ENCODE measurements at places on chromosomes 1 and 21. TPM values are rescaled to one million over a fixed set of nuclear protein-coding genes. Genes with fewer than 3 reads are reported as not detected.
A peak's percentile ranks its signal among the peaks of the same experiment; 100 is the strongest.

GRCh38 chr1:90732136-90732535 lies 15.0 kb upstream of the BARHL2 start:
- no peak for DNase-seq

DNA sequence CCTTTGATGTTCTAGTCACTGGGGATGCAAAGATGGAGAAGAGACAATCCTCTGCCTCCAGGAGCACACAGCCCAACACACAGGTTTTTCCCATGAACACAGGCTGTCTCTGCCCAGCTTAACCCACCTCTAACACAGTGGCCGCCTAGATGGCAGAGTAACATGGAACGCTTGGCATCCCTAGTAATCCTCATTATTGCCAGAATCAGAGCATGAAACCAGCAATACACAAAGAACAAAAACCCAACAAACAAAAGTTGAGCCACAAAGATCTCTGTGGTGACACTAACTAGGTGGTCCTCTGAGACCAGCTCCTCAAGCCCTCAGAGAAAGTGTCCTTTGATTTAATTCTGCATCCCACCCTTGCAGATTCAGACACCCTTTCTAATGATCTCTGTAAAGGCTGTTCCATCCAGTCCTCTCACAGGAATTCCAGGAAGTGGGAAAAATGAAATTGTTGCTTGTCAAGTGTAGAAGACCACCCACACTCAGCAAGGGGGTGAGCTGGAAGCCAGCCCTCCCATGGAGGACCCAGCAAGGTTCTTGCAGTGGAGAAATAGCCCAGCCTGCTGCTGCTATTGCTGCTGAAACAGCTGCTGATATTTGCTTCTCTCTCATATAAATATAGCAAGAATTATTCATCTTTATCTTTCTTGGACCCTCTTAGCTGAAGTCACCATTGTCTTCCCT lies 7.4 kb upstream of the ATP2B4 start:
- no peak for DNase-seq

DNA sequence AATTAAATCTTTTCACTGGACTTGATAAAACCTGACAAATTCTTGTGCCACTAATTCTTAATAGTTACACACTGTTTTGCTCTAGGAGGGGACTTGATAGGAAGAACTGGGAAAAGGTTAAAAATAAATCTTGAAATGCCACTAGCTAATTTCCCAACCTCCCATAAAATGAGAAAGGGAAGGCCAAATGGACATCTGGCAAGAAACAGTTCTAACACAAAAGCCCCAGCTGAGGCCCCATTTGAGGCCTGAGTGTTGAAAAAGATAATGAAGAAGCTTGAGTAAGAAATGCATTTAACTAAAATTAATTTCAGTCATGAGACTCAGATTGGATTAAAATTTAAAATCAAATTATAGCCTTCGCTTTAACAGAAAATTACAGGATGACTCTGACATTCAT lies 11.2 kb upstream of the RAP1GAP start:
- no peak for DNase-seq

Gene IL20
- not detected for total RNA-seq

DNA sequence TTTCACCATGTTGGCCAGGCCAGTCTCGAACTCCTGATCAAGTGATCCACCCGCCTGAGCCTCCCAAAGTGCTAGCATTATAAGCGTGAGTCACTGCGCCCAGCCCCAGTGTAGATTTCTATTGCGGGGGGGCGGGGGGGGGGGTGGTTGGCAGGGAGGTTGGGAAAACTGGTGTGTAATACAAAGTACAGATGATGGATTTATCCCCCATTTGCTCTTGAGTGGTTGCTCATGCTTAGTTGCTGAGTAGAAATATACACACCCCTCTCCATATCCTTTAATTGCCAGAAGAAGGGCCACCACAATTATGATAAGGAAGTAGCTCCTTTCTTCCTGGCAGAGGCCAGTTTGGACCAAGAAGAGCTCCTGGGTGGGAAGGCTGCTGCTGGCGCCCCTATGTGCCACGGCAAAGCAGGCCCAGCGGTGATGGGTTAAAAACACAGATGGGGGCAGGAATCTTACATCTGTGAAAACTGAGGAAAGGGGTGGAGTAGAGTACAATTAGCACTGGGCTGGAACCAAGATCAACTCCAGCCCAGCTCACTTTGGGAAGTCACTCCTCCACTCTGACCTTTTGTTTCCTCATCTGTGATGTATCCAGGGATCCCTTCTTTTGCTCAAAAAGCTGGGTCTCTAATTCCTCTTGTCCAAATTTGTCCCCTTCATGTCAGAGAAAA lies 55.2 kb downstream of the MRPL37 start:
- DNase-seq: peak; percentile 85

Gene KCNJ9
- not detected for total RNA-seq

GRCh38 chr1:89780721-89781120 lies 40.1 kb upstream of the LRRC8D start:
- peak; percentile 63 for DNase-seq

GRCh38 chr1:227797144-227797543 lies 18.3 kb upstream of the PRSS38 start:
- no peak for DNase-seq

DNA sequence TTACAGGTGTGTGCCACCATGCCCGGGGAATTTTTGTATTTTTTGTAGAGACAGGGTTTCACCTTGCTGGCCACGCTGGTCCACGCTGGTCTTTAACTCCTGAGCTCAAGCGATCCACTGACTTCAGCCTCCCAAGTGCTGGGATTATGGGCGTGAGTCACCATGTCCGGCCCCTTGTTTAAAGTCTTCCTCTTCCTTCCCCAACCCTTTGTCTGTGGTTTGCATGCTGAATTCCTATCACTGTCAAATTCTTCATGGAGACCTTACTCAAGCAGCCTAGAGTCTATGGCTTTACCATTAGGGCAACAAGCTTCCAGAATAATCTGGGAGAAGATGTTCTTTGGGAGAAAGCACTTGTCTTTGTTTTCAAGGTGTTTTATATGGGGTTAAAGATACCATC lies 34.7 kb downstream of the B3GALT5 start:
- peak; percentile 90 for DNase-seq

Gene LRRC38
- not detected for total RNA-seq

DNA sequence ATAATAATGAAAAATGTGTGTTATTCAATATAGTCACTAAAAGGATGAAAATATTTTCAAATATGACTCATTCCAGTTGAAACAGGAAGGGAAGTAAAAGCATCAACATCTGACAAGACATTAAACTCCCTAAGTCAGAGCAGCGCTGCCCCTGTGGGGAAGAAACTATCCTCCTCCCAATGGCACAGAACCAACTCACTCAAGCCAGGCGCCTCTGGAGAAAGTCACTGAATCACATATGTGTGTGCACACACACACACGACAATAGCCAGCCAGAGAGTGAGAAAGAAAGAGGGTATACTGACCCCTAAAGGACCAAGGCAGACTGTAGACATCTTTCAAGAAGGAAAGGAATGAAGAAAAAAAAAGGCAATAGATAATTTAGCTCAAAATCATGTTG lies 126.9 kb downstream of the SETD4 start:
- peak; percentile 89 for DNase-seq

GRCh38 chr1:157626099-157626498 lies 28.2 kb upstream of the FCRL4 start:
- DNase-seq: peak; percentile 38

Gene SMPDL3B
- 0.86 TPM for total RNA-seq

DNA sequence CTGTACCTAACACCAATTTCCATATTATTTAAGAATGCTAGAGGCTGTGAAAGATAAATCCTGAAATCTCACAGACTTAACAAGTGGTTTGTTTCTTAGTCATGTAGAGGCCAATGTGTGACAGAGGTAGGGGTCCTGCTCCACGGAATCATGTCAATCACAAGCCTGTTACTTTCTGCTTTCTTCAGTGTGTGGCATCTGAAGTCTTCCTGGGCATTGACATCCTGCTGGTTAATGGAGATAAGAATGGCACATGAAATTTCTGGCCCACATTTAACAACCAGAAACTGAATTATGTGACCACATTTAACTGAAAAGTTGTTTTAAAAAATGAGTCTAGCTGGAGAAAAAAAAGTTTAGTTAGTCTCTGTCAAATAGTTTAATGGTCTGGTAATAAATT lies 68.3 kb upstream of the PLA2G4A start:
- no peak for DNase-seq

Gene NENF
- 77.8 TPM for total RNA-seq

GRCh38 chr21:35303085-35303484 lies 254.0 kb upstream of the RUNX1 start:
- peak; percentile 81 for DNase-seq

GRCh38 chr1:53084589-53084971 lies 22.6 kb downstream of the PODN start:
- peak; percentile 21 for DNase-seq

DNA sequence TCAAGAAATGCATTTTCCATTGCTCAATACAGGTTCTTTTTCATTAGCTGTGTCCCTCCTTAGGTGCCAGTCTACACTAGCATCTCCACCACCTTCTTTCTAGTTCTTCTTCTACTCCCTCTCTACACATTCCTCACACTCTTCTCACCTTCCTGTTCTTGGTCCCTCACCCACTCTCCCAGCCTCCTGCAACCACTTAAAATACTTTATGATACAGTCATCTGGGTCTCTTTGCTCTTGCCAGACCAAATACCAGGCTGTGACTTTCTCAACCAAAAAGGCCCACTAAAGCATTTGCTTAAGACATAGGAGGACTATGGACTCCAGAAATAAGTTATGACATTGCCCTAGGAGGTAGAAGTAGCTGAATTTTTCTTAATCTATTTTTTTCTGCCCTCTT lies 35.1 kb downstream of the PIGM start:
- DNase-seq: peak; percentile 84

Gene SPAG17
- total RNA-seq: not detected

Gene AIRE
- total RNA-seq: not detected

DNA sequence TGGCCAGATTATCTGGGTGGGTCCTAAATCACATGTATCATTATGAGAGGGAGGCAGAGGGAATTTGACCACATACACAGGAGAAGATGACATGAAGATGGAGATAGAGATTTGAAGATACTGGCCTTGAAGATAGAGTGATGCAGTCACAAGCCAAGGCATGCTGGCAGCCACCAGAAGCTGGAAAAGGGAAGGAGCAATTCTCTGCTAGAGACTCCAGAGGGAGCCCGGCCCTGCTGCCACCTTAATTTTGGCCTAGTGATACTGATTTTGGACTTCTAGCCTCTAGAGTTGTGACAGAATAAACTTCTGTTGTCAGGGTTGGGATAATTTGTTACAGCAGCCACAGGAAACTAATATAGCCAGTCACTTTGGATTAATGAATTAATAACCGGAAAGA lies 2.2 kb upstream of the PRDM2 start:
- no peak for DNase-seq

Gene TTC22
- total RNA-seq: not detected

DNA sequence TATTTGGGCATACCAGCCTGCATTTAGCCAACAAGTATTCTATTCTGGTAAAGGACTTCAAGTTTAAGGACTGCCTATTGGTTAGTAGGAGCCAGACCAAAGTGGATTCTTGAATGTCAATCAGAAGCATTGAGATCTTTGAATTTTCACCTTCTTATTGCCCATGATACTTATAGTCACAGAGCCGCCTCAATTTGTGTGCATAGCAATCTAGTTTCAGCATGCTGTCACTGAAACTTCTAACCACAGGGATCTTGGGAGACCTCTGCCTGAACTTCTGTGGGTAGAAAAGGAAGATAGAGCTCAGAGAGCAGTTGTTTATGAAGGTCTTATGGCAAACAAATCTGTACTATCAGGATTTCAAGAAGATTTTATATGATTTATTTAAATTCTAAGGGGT lies 501.4 kb upstream of the USP24 start:
- no peak for DNase-seq

GRCh38 chr1:159790237-159790917 lies 9.6 kb downstream of the DUSP23 start:
- peak; percentile 20 for DNase-seq

DNA sequence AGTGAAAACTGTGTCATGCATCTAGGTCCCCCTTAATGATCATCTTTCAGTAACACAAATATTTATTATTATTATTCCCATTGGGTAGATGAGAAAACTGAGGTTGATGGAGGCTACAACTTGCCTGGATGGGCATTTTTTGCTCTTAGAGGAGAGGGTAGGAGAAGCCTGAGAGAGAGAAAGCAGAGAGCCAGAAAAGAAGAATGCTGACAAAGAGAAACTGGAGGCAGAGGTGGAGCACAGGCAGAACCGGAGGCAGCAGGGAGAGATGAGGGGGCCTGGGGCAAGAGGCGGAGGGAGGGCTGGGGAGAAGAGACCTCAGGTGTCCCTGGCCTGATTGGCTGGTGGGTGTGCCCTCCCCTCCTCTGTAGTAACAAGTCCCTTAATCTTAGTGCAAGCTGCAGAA lies 4.1 kb downstream of the BLACAT1 start:
- no peak for DNase-seq

DNA sequence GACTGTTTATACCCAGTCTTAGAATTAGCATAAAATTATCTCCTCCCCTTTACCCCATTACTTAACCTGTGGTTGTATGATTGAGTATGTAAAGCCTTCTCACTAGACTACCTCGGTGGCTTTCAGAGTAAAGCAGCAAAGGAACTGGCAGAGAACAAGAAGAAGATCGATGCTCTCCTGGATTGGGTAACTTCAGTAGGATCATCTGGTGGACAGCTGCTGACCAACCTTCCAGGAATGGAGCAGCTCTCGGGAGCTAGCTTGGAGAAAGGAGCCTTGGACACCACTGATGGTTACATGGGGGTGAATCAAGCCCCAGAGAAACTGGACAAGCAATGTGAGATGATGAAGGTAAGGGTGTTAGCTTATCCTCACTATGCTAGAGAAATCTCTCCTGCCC lies 138.6 kb upstream of the BMP8A start:
- no peak for DNase-seq

Gene NFASC
- total RNA-seq: 5.8 TPM

- no peak for DNase-seq
Measured at GRCh38 chr1:100423832-100424337, 71.6 kb downstream of the CDC14A start.

DNA sequence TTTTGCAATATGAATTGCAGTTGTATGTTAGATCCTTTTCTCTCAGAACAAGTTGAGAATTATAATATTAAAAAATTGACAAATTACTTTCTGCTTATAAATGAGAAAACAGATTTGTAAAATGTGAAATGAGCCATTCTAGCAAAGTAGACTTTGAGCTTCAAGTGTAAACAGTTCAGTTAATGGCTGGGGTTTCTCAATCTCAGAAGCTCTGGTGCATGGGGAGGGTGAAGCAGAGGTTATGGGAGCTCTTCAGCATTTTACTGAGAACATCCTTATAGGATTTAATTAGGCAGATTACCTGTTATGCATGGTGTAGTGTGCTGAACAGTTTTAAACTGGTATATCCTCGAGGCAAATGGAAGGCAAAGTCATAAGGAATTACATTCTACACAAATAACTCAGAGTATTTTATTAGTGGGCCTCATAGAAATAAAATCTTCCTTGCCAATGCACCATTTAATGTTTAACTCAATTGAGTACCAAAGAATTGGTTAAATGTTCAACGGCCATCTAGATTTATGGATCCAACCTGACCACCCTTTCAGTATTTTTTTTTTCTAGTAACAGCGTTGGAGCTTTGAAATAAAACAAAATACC lies 1143.6 kb upstream of the ADGRL2 start:
- no peak for DNase-seq

GRCh38 chr1:167105271-167106118 lies 11.6 kb downstream of the STYXL2 start:
- DNase-seq: no peak

Data from Daoy (cell line).